ENCODE measurements at places on chromosomes 12 and 14.

- DNase-seq = no peak
These were observed 170.2 kb downstream of the BCAT1 start for GRCh38 chr12:24778486-24779304.

GRCh38 chr12:58919231-58920101, 838 bp downstream of the LRIG3 start:
- no peak for DNase-seq

GRCh38 chr12:70849265-70849960, 71.1 kb downstream of the PTPRR start:
- DNase-seq = no peak

DNA sequence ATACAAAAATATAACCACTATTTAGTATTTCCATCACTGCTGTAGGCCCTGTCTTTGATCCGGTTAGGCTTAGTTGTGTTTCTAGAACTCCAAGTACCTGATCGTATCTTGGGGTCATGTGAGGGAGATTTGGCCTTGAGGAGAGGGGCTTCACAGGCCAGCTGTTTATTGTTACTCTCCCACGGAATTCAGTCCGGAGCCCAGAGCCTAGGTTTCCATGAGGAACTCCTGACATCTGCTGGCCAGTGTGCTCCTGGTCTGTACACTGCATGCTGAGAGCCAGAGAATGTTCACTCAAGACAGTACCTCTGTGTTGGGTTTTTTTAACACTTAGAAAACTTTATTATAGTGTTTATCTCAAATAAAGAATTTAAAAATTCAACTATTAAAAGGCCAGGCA, 341.0 kb upstream of the TMEM132C start:
- DNase-seq = no peak

DNA sequence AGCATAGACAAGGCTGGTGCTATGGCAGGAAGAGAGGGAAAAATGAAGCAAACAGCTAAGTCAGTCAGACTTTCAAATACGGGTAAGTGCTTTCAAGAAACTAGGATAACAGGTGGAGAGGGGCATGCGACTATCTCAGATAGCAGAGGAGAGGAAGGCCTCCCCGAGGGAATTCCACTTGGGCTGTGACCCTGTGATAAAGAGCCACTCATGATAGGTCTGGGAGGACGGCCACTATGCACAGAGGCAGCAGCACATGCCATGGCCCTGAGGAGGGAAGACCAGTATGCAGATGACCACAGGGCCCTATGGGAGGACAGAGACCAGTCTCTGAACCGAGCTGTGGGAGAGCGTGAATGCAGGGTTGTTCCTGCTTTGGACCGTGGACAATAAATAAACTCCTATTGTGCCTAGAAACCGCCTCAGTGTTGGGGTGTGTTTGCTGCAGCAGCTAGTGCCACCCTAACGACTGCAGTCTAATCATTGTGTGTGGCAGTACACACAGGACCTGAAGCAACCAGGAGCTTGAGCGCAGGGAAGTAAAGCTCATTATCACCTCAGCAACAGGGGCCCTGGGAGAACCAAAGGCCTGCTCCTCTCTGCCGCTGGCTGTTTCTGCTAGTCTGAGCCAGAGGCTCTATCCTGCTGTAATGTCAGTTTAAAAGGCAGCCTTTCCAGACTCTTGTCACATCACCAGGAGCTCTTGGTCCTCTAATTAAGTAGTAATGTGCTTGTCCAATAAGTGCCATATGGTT, 119.1 kb downstream of the CACNA1C start:
- DNase-seq = no peak

GRCh38 chr12:10197879-10198278, 14.8 kb upstream of the GABARAPL1 start:
- DNase-seq = no peak

DNA sequence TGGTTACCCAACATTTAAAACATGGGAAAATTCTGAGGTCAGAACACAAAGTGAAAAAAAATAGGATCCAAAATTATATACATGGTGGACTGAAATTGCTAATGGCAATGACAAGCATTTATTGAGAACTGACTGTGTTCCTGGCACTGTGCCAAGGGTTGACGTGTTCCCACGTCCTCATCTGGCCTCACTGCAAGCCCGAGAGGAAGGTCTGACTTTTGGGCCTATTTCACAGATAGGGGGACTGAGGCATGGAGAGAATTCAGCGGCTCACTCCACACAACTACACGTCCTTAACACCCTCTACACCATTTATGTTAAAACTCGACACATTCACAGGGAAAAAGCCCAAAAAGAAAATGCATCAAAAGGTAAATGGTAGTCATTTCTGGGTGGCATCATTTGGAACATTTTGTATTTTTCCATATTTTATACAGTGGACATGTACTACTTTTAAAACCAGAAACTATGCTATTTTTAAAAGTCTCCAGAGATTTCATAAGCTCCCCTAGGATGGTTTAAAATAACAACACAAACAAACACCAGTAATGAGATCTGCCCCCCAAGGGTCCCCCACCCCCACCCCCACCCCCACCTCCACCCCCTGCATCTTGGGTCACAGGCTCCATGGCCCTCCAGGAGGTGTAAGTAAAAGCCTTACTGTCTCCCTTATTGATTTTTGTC, 27.7 kb downstream of the CLMN start:
- no peak for DNase-seq

GRCh38 chr14:56295743-56296142, 177.5 kb downstream of the PELI2 start:
- DNase-seq = no peak

DNA sequence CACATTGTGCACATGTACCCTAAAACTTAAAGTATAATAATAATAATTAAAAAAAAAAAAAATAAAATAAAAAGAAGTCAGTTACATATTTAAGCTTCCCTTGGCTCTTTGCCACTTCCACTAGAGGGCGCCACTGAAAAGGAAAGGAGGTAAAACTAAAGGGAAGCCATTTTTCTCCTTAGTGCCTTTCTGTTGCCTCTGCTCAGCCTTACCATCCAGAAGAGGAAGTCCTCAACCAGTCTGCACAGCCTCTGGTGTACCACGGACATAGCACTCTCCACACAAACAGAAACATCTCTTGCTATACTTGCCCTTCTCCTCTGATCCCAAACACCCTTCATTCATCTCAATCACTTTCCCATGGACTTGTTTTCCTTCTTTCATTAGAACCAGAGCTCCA, 169.0 kb upstream of the EEA1 start:
- peak; percentile 28 for DNase-seq

- DNase-seq = no peak
These were observed 817 bp downstream of the STXBP6 start for GRCh38 chr14:25049093-25049567.

- no peak for DNase-seq
These were observed 308.9 kb upstream of the LRFN5 start for GRCh38 chr14:41297576-41298327.

- DNase-seq = no peak
These were observed 241.1 kb upstream of the FBXO33 start for GRCh38 chr14:39673270-39673711.
